ENCODE measurements at places on chromosomes 5 and 9.

DNA sequence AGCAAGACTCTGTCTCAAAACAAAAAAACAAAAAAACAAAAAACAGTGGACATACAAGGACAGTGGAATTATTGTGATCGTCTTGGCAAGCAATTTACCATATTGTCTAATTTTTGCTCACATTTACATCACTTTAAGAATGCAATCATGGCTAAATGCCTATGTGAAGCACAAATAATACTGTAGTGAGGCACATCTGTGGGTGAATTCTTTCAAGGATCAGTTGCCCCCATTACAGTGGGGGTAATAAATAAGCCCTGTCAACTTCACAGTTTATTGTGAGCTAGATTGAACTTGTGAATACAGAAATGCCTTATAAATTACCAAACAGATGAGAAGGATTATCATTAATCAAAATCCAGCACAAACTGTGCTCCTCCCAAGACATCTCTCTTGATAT is 150.2 kb upstream of the PAPPA start:
- no peak for DNase-seq

DNA sequence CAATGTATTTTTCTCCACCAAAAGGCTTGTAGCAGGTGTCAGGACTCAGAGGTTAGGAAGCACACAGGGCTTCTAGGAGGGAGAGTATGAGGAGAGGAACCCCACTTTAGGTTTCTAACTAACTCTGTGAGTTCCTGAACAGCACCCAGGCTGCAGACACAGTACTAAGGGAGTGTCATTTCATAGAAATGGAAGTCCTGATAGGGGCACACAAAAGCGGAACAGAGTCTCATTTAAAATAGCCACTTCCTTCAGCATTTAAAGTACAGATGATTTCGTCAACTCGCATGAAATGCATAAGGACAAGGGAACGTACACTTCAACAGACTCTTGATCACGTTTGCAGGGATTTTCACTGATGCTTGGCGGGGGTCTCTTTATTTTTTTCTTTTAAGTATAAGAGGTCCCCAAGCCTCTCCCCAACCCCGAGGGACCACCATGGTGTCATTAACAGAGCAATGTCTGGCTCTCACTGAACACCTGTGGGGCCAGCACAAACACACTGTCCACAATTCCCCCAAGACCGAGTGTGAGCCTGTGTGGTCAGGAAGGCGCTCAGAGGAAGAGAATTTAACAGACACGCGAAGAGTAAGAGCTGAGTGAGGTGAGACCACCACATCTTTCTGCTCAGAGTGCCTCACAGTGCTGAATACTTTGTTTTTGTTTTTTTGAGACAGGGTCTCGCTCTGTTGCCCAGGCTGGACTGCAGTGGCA is 82.3 kb downstream of the SECISBP2 start:
- no peak for DNase-seq

DNA sequence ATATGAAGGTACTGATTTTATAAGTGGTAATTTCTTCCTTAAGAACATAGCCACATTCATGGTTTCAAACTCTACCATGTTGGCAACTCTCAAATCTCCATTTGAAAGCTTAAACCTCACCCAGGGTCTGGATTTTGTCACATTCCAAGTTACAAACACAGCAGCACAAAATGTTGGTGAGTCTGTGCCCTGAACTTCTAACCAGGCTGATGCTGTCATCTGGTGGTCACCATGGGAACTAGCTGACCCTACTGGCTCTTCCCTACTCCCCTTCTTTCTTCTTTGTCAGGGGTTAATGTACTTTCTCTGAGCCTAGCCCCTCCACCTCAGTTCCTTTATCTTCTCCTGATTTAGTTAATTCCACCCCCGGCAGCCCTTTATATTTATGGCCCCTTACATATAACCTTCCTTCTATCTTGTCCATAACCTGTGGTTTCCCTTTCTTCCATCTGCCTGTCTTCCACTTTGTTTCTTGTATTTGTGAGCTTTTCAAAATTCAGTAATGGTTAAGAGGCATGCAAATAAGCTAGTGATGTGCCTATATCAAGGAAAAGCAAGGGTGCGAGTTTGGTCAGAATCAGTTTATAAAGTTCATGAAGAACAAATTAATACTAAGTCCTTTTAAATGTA is 35.9 kb downstream of the TGFBR1 start:
- no peak for DNase-seq

DNA sequence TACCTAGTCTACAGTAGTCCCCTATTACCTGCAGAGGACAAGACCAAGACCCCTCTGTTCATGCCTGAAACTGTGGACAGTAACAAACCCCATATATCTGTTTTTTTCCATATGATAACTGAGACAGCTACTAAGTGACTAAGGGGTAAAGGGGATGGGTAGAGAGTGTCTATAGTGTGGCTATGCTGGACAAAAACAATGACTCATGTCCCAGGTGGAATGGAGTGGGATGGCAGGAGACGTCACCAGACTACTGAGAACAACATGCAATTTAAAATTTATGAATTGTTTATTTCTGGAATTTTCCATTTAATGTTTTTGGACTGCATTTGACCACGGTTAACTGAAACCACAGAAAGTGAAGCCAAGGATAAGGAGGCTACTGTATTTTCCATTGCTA is 171.8 kb downstream of the AGTPBP1 start:
- DNase-seq: no peak

DNA sequence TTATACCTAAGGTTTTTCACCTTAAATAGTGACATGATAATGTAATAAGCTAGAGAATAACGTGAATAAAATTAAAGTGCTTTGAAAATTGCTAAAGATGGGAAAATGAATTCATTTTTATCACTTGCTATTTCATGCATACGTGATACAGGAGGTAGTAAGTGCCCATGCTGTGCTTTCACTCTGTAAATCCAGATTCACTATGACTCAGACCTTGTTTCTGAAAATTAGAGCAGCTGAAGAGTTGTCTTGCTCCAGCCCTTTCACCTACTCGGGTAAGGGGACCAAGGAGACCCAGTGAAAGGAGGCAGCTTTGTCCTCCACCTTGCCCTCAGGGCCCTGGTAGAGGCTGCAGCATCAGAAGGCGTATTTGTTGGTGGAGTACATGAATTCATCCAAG is 87.9 kb downstream of the ANKH start:
- DNase-seq: no peak

DNA sequence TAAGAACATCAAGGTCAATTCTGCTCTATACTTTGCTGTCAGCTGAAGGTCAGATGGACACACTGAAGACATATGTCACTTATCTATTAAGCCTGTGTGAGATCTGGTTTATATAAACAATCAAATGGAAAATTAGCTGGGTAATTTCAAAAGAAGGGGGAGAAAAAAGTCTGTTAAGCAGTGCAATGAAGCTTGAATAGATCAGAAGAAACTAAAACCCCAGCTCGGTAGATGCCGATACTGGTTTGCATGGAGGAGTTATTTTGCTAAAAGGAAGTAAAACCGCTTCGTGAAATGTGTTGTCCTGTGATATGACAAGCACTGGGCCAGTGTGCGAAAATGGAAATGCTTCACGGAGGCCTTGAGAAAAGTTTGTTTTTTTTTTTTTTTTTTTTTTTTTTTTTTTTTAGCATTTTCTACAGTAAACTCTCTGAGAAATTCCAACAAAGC is 148.8 kb downstream of the MEF2C start:
- DNase-seq: no peak

GRCh38 chr5:91841423-91841822 is 458.3 kb upstream of the ARRDC3 start:
- no peak for DNase-seq

DNA sequence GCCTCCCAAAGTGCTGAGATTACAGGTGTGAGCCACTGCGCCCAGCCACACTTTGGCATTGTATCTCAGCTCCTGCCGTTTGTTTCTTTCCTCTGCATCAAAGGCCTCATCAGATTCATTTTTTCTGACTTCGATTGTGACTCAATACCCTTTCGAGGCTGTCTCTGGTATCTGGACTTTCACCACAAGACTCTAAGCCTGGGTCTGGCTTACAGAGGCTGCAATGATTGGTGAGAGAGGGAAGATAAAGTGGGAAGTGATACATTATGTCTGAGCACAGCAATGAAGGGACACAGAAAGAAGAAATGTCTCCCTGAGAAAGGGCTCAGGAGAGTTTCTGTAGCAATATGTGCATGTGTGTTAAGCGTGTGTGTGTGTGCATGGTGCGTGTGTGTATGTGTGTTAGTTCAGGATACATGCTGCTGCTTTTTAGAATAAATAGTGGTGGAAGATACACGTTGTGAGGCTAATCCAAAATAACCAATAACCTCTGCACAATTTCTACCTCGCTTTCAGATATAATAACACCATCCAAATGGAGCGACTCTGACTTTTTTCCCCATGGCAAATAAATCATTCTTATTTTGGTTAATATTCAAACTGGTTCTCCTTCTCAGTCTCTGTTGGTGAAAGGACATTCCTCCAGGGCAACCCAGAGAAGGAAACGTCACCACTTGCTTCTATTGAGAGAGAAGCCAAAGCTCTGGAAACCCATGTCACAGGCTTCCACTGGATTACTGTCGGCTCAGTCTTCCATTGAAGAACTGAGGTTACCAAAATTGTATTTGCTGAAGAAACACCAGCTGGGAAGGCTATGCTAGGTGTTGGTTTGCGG is 8.1 kb upstream of the DAB2 start:
- DNase-seq: no peak

DNA sequence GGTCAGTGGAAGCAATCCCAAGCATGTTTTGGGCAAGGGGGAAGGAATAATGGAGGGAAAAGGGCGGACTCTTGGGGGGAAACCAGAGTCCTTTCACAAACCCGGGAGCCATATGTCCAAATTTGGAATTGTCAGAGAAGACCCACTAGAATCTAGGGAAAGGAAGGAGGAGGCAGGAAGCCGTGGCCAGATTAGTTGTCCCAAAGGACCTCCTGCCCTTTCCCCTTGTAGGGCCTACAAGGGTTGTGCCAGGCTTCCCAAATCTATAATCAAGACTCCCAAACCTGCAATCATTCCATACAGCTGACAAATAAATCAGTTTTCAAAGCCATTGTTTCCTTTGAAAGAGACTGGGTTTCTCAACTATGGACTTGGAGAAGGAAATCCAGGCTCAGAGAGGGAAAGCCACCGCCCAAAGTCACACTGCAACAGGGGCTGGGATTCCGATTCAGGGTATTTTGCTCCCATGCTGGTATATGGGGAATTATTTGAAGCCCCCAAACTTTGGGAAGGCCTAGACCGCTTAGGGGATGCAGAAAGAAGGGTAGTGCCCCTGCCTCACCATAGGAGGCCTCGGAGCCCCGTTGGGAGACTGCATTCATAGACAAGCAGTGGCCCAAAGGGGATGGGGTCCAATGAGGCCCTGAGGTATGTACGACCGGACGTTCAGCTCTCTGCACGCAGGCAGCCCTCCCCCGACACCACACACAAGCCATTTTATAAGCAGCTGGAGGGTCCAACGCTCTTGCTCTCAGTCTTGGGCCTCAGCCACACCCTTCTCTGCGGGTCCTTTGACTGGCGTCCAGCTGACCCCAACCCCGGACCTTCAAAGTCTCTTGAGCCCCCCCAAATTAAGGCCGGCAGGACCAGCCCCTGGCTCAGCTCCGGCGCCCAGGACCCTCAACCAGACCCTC is 815 bp downstream of the ANXA6 start:
- no peak for DNase-seq

DNA sequence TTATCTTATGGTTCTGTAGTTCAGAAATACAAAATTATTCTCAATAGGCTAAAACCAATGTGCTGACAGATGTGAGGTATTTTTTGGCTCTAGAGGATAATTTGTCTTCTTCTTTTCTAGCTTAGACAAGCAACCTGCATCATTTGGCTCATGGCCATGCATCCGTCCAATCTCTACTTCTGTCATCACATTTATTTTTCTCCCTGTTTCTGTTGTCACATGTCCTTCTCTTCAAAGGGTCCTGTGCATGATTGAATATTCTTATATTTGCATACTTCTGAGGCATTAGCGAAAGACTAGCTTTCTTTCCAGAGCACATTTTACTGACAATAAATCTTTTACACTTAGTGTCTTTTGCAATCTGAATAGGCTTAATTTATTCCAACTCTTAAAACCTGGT is 564.7 kb downstream of the CDH10 start:
- DNase-seq: no peak

- no peak for DNase-seq
These were observed 76.5 kb downstream of the WNK2 start for GRCh38 chr9:93260263-93261066.

DNA sequence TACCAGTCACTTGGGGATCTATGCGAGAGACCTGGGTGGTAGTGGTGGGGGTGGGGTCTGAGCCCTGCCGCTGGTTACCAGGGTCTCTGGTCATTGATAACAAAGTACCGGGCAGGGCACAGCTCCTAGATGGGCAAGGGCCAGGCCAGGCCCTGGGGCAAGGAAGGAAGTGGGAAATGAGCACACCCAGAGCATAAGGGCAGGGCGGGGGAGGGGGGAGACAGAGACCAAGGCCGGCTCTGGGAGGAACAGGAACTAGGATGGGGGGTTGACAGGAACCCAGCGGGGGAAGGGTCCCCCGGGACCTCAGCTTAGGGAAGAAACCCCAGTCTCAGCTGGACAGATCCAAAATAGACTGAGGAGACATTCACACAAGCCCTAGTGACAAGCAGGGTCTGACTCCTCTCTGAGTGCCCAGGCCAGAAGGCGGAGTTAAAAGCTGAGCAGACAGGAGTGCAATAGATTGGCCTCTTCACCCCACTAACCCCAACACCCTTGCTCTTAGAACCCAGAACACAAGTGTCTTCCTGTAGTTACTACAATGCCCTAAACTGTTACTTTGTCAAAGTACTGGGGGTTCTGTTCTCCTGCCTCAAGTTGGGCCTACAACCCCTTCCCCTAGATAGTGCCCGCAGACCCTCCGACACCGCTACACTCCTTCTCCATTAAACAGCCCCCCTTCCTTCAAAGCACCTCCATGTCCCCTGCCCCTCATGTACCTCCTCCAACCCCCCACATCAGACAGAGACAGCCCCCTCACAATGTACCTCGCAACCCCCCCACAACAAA is 628 bp downstream of the ATOSB start:
- no peak for DNase-seq

- no peak for DNase-seq
These were observed 20.3 kb downstream of the LPCAT1 start for GRCh38 chr5:1503241-1504068.

- DNase-seq: no peak
These were observed 166.1 kb downstream of the RNF180 start for GRCh38 chr5:64331597-64332277.

GRCh38 chr5:53170746-53171349 is 61.3 kb upstream of the MOCS2 start:
- no peak for DNase-seq

DNA sequence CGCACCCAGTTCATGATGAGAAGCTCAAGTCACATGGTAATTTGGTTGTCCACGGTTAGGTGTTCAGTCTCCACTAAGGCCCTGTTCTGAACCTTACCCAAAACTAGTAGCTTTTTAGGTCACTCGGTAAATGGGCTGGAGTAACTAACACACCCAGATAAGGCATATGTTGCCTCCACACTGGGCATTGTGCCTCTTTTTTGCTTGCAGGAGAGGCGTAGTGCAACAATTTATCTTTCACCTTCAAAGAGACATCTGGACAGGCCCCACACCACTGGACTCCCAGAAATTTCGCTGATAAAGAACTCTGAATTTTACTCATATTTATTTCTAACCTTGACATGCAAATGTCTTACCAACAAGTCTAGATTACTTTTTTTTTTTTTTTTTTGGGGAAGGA is 16.8 kb upstream of the PTGES start:
- no peak for DNase-seq

GRCh38 chr5:137164961-137165360 is 334.2 kb downstream of the SPOCK1 start:
- DNase-seq: no peak

- no peak for DNase-seq
These were observed 227.1 kb upstream of the NREP start for GRCh38 chr5:111984044-111984443.

- no peak for DNase-seq
These were observed 224.2 kb downstream of the NDUFS4 start for GRCh38 chr5:53784596-53784995.

- no peak for DNase-seq
These were observed 203.6 kb downstream of the GABRB2 start for GRCh38 chr5:161342886-161343285.
